ENCODE measurements at places on chromosomes 6 and 20.

- DNase-seq, result no peak
Observed at GRCh38 chr6:119791736-119792135, 442.2 kb upstream of the MAN1A1 start.

DNA sequence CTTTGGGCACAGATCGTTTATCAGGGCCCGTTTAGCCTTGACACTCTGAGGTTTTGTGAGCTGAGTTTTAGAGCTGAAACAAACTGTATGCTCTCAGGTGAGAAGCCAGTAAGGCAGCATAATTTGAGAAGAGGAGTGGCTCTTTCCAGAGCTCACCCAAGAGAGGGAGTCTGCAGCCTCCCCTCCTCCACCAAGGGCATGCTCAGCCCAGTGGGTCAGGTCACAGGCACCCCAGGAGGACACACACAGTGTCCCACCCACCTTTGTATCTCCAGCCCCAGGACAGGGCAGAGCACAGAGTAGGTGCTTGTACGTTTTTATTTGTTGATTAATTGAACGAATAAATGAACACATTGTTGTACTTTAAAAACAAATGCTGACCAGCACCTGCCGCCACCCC is 3.4 kb downstream of the TSPO2 start:
- DNase-seq, result no peak

GRCh38 chr6:33589392-33589730 is 9.3 kb upstream of the BAK1 start:
- DNase-seq, result no peak

DNA sequence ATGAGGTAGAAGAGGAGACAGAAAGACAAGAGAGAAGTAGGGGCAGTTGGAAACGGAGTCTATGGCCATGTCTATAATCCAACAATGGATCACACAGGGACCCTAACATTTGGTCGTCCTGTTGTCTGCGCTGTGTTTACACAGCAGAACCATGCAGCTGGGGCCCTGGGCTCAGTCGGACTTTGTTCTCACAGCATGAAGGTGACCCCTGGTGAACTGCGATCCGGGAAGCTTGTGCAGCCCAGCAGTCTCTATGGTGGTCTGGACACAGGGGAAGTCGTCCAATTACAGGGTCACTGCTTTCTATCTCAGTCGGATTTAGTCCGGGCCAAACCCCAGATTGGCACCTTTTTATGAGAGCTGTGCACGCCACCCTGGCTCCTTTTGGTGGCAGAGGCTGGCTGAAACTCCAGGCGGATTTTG is 153.6 kb downstream of the FOXA2 start:
- no peak for DNase-seq

DNA sequence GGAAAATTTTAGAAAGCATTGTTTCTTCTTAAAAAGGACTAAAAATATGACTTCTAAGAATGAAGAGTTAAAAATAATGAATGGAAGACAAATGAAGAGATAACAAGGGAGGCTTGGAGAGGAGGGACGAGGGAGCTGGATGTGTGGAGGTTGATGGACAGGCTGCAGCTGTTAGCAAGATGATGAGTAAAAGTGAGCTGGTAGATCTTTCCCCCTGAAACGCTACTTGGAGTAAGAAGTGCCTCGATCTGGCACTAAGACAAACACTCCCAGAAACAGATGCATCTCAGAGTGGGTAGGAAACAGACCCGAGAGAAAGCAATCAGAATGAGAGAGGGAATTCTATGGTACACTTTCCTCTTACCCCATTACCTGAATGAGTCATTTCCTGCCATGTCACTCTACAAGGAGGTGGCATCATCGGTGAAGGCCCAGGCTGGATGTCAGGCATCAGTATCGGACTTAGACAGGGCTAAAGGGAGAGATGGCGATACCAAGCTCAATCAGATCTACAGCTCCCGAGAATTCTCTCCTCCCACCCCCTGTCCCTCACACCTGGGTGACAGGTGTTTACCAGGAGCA is 154.1 kb upstream of the BMP2 start:
- DNase-seq, result no peak

DNA sequence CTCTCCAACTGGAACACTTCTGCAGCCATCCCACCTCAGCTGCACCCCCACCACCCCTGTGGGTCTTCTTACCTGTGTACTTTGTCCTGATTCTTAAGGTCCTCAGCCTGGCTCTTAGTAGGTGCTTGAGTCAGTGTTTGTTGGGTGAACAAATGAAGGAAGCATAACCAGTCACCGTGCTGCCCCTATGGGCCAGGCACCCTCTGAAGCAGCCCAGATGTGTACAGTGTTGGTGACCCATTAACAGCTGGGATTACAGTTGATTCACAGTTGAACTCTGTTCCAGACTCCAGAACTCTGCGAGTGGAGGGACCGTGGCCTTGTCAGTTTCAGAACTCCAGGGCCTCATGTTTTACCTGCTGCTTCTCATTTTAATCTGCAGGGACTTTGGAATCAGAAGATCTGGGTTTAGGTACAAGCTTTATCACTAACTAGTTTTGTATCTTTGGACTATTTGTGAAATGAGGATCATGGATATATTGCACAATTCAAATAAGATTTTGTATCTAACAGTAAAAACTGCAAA is 203.8 kb downstream of the TMEM242 start:
- no peak for DNase-seq

GRCh38 chr6:50543666-50544065 is 169.7 kb upstream of the TFAP2D start:
- DNase-seq, result no peak

DNA sequence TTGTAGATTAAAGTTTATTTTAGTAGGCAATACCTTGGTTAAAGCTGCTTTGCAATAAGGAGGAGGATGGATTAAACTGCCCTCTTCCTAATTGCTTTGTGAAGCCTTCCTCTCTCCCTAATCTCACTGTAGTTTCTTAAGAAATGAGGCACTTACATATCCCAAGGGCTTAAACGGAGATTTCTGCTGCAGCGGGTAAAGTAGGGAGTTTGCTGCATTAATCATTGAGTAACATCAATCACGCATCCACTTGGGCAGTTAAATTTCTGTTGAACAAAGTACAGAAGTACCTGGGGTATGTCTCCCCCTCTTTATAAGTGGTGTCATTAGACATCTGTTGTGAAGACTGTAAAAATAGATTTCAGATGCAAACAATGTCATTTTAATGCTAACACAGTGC is 29.5 kb upstream of the ARID1B start:
- no peak for DNase-seq

DNA sequence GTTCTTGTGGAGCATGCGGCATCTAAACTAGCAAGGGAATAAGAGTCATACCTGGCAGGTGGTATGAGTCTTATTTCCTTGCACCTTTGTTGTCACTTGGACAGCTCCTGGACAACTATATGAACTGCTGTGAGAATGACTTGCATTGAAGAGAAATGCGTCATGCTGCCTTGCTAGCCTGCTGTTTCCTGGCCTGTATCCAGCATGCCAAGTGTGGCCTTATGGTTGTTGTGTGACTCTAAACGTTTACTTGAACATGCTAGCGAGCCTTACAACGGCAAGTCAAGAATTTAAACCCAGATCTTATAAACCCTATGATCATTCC is 90.4 kb downstream of the CEP162 start:
- no peak for DNase-seq

DNA sequence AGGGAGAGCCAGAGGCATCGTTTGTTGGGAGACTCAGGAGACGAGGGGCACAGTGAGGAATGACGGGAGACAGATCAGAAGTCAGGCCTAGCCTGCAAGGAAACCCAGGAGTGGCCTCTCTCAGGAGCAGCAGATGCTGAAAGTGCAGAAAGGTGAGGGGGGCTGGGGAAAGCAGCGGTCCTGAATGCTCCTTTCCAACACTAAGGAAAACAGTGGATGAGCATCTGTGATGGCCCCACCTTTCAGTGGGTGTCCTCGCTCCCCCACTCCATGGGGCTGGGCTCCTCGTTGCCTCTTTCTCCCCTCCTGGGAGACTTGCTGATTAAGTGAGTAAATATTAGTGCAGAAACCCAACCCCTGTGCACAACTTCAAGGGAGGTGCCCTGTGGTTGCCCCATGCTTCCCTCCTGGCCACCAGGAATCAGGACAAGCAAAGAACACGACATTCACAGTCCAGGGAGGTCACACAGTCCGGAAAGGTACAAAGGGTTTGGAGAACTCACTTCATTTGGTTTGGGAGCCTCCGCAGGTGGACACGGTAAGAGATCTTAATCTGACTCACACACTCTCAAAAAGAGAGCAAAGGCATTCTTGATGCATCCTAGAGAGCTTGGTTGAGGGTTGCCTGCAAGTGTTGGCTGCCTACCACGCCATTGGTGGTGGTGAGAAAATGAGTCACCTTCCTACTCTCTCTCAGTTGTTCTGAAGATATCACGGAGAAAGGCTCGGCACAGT is 9.7 kb upstream of the BPIFB1 start:
- DNase-seq, result no peak

Data from midbrain (tissue), 1 donor.